ENCODE measurements at places on chromosomes 3 and 15. TPM values are rescaled to one million over a fixed set of nuclear protein-coding genes. Genes with fewer than 3 reads are reported as not detected.
A peak's percentile ranks its signal among the peaks of the same experiment; 100 is the strongest.

GRCh38 chr3:3800080-3800455 is 837 bp downstream of the LRRN1 start:
- peak overlapping the region; percentile 56 for H3K4me3 ChIP-seq
- no peak overlapping the region for H3K27ac ChIP-seq
- peaks cover 7% of the 10 kb centered on the region for H3K4me1 ChIP-seq
- peak; percentile 70 for DNase-seq
- no peaks in the 10 kb centered on the region for H3K27me3 ChIP-seq

- H3K36me3 ChIP-seq: no peaks in the 10 kb centered on the region
- H3K27ac ChIP-seq: no peak overlapping the region
- no peaks in the 10 kb centered on the region for H3K4me1 ChIP-seq
- DNase-seq: no peak
- no peak overlapping the region for H3K4me3 ChIP-seq
Observed at GRCh38 chr3:10919636-10920035, 72.9 kb upstream of the SLC6A1 start.

GRCh38 chr3:135128818-135129217 is 333.8 kb downstream of the EPHB1 start:
- no peaks in the 10 kb centered on the region for H3K27me3 ChIP-seq
- no peak overlapping the region for H3K27ac ChIP-seq
- no peaks in the 10 kb centered on the region for H3K4me1 ChIP-seq
- no peak for DNase-seq

DNA sequence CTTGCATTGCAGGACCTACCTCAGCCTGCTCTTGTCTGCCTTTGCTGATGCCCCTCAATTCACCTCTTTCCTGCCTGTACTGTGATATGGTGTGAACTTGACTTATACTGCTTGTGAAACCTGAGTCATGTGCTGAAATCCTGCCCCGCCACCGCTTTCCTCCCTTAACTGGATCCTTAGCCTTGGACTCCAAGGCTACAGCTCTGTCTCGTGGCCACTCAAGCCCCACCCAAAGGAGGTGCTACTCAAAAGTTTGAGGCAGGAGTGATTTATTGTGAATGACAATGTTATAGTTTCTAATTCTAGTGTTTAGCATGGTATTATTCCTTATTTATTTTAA is 56.1 kb downstream of the MYZAP start:
- H3K27me3 ChIP-seq: no peaks in the 10 kb centered on the region
- H3K36me3 ChIP-seq: no peaks in the 10 kb centered on the region
- H3K4me1 ChIP-seq: no peaks in the 10 kb centered on the region

ZNF280D gene
- total RNA-seq: 46.2 TPM

TNFAIP8L3 gene
- 10.9 TPM for total RNA-seq

EEF1AKMT4 gene
- 2.7 TPM for total RNA-seq

CLSTN2 gene
- 3.0 TPM for total RNA-seq

Data from upper lobe of right lung (tissue), 1 donor.